ENCODE measurements at places on chromosomes 2 and 18. TPM values are rescaled to one million over a fixed set of nuclear protein-coding genes. Genes with fewer than 3 reads are reported as not detected.

The CAVIN2 gene
- total RNA-seq = 12.6 TPM

The GALNT3 gene
- total RNA-seq = 0.66 TPM

The PDCL3 gene
- total RNA-seq = 11.4 TPM

The CIAO1 gene
- 85.3 TPM for total RNA-seq

The GALR1 gene
- total RNA-seq = not detected

The DOK6 gene
- total RNA-seq = 4.0 TPM

The TMEM169 gene
- 0.26 TPM for total RNA-seq

The TLX2 gene
- total RNA-seq = not detected

The MAPK4 gene
- total RNA-seq = under 0.01 TPM

The HOXD12 gene
- total RNA-seq = not detected

The EFHD1 gene
- total RNA-seq = not detected

The DUSP28 gene
- total RNA-seq = 1.8 TPM

The PRKRA gene
- total RNA-seq = 45.7 TPM

The ICA1L gene
- 4.6 TPM for total RNA-seq

The FBLN7 gene
- 0.99 TPM for total RNA-seq

The TMEM17 gene
- total RNA-seq = 1.3 TPM

The ALPP gene
- total RNA-seq = not detected

The PLGLB2 gene
- total RNA-seq = 1.7 TPM

The PSMA8 gene
- total RNA-seq = not detected

The TTN gene
- 0.33 TPM for total RNA-seq

The TXNDC2 gene
- total RNA-seq = not detected

The TDRD15 gene
- total RNA-seq = not detected

The IL1F10 gene
- total RNA-seq = not detected

The LIPT1 gene
- 10.5 TPM for total RNA-seq

The TIGD1 gene
- total RNA-seq = 2.1 TPM

The DNER gene
- 0.26 TPM for total RNA-seq

The MYO7B gene
- total RNA-seq = under 0.01 TPM

The PRKAG3 gene
- total RNA-seq = 0.26 TPM

The VWC2L gene
- not detected for total RNA-seq

The PTCD3 gene
- 68.1 TPM for total RNA-seq

The MOB1A gene
- total RNA-seq = 87.4 TPM

The REEP1 gene
- not detected for total RNA-seq

The PCARE gene
- under 0.01 TPM for total RNA-seq

The NDC80 gene
- 9.7 TPM for total RNA-seq

The BOK gene
- 42.4 TPM for total RNA-seq

The DTNA gene
- total RNA-seq = 28.2 TPM

The TPGS2 gene
- total RNA-seq = 98.8 TPM

The ZAP70 gene
- total RNA-seq = not detected

The CCDC74B gene
- total RNA-seq = 3.1 TPM

The ANKRD30B gene
- total RNA-seq = under 0.01 TPM

The GALNT13 gene
- total RNA-seq = 0.17 TPM

The SIX2 gene
- total RNA-seq = not detected

All from fibroblast of lung (primary cell).